ENCODE measurements at places on chromosomes 7 and 10. TPM values are rescaled to one million over a fixed set of nuclear protein-coding genes. Genes with fewer than 3 reads are reported as not detected.

DNA sequence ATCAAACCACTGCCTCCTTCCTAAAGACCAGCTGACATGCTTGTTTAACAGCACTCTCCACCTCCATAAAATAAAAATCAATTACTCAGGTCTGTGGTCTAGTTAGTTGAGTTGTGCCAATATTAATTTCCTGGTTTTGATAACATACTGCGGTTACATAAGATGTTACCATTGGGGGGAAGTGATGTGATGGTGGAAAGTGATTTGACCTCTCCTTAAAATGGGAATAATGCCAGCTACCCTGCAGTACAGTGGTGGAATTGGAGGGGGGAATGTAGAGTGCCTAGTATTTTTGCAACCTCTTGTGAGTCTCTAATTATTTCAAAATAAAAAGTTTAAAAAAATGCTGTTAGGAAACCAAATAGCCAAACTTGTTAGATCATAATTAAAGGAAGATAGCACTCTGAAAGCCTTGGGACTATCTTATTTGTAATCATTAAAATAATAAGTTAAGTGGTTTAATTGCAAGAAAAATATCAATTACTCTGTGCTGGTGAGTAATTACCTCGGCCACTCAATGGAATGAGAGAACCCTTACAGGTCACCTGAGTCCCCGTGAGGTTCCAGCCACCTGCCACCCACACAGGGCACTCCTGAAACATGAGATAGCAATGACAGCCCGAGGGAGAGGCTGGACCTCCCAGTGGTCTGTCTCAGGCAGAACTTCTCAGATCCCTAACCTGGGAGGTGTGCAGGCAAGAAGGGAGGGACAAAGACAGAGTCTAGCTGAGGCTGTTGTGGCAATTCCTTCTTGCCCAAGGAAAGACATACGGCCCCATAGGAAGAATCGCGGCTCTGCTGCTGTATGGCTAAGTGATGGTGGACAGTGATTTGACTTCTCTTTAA, 94.1 kb downstream of the SH3PXD2A start:
- no peak for DNase-seq
- H3K27me3 ChIP-seq = no peaks in the 10 kb centered on the region
- peaks cover 68% of the 10 kb centered on the region for H3K4me1 ChIP-seq
- H3K4me3 ChIP-seq = no peak overlapping the region
- H3K36me3 ChIP-seq = no peaks in the 10 kb centered on the region
- no peak overlapping the region for H3K27ac ChIP-seq

- H3K4me3 ChIP-seq = peak overlapping the region; percentile 93
- H3K4me1 ChIP-seq = peaks cover 21% of the 10 kb centered on the region
- peak overlapping the region; percentile 87 for H3K27ac ChIP-seq
- H3K36me3 ChIP-seq = peaks cover 35% of the 10 kb centered on the region
- H3K27me3 ChIP-seq = no peaks in the 10 kb centered on the region
- DNase-seq = peak; percentile 24
These were observed 1.2 kb downstream of the HSPA14 start for GRCh38 chr10:14839305-14839695.

DNA sequence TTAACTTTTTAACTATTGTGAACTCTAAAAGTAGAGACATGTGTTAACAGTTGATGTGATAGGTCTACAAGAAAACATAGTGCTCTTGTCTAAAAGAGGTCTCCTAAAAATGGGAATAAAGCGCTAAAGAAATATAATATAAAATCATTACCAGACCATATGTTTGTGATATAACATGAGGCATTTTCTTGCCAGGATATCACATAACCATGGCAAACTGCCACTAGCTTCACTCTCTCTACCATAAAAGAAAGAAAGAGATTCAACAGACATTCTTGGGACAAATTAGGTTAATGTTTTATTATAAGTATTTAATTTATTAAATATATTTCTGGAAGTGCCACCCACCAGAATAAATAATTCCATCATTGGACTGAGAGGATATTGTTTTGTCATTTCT, 115.0 kb downstream of the TMEM26 start:
- no peaks in the 10 kb centered on the region for H3K36me3 ChIP-seq
- no peak overlapping the region for H3K27ac ChIP-seq
- H3K27me3 ChIP-seq = no peaks in the 10 kb centered on the region

ALOX5 gene
- 1.1 TPM for total RNA-seq

C7orf57 gene
- total RNA-seq = 0.71 TPM

GRCh38 chr10:128268015-128268722, 141.9 kb upstream of the MKI67 start:
- H3K4me3 ChIP-seq = no peak overlapping the region
- H3K36me3 ChIP-seq = no peaks in the 10 kb centered on the region
- no peak overlapping the region for H3K27ac ChIP-seq
- H3K27me3 ChIP-seq = peaks cover 32% of the 10 kb centered on the region
- DNase-seq = peak; percentile 28

CPVL gene
- total RNA-seq = not detected
